Lower leg skin (tissue), 4 donors: ENCODE measurements at places on chromosomes 3 and 15.

DNA sequence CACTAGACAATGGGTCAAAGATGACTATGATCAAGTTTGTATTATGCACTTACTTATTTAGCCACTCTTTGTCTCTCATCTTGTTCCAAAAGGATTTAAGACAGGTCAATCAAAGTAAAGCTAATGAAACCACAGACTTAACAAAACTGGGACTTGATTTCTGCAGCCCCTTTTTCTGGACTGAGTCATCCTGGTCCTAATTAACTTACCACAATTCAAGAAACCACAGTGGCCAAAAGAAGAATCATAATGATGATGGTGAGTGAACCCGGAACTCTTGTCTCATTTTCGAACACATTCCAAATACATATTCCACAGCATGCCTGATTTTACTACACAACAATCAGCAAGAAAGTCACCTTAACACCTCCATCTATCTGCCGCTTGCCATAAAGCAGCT lies 1333.0 kb downstream of the ROBO1 start:
- no peak for DNase-seq

DNA sequence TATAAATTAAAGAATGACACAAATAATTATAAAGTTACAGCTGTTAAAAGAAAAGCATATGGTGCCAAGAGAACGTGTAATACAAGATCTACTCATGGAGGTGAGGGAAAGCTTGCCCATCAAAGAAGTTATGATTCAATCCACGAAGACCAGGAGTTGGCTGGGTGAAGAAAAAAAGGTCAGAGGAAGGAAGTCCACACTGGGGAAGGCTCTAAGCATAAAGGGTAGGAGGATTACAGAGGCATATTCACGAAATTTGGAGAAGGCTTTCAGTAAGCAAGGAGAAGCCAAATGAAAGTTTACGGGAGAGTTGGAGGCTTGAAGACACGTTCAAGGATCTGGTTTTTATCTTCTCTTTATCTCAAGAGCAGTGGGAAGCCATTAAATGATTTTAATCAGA lies 1.8 kb upstream of the TGFBR2 start:
- DNase-seq = no peak

DNA sequence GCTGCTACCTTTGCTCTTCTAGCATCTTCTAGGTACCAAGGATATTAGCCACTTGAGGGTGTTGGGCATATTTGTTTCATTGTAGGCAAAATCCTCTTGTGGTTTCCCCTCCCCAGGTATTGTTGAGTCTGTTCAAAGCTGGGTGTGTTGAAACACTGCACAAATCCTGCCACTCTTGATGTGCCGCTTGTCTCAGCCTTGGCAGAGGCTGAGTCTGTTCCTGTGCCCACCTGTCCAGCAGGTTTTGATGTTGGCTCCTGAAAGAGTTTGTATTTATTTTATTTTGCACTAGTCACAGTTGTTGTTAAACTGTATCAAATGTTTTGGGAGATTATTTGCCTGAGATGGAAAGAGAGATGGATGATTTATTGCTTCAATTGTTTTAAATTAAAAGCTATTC lies 136.2 kb downstream of the USP13 start:
- no peak for DNase-seq

DNA sequence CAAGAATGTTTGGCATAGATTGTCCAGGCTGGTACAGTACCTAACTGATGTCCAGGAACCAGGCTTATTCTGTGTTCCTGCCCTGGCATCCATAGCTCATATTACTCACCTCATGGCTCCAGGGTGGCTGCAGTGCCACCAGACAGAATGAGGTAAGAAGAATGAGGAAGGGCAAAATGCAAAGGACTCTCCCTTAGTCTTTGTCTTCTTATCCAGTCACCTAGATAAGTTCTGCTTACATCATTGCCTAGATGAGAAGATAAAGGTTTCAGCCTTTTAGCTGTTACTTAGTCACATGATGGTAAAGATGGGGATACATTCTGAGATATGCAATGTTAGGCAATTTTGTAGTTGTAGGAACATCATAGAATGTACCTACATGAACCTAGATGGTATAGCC lies 45.8 kb downstream of the CHP1 start:
- no peak for DNase-seq

- no peak for DNase-seq
Measured at GRCh38 chr3:69983546-69984265, 15.8 kb upstream of the SAMMSON start.

- no peak for DNase-seq
Measured at GRCh38 chr15:81950841-81951414, 94.9 kb downstream of the MEX3B start.

GRCh38 chr15:63186065-63186464 lies 3.3 kb upstream of the RAB8B start:
- no peak for DNase-seq

GRCh38 chr15:48946840-48947187 lies 16.9 kb downstream of the SHC4 start:
- DNase-seq = no peak

DNA sequence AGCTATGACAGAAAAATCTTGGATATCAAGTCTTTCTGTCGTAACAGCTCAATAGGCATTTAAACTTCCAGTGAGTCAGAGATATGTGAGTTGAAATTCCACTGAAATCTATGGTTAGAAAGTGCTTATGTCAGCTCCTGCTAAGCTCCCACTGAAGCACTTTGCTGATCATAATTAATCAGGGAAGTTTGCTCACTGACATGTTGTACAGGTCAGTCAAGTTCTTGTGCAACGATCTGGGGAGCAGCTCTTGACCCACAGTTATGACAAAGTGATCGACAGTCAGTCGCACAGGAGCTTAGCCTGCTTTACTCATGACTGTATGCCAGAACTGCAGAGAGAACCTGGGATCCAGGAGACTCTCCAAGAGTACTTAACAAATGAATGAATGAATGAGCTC lies 453.5 kb downstream of the SOX2 start:
- no peak for DNase-seq

GRCh38 chr3:106255870-106256248 lies 387.0 kb upstream of the CBLB start:
- no peak for DNase-seq

DNA sequence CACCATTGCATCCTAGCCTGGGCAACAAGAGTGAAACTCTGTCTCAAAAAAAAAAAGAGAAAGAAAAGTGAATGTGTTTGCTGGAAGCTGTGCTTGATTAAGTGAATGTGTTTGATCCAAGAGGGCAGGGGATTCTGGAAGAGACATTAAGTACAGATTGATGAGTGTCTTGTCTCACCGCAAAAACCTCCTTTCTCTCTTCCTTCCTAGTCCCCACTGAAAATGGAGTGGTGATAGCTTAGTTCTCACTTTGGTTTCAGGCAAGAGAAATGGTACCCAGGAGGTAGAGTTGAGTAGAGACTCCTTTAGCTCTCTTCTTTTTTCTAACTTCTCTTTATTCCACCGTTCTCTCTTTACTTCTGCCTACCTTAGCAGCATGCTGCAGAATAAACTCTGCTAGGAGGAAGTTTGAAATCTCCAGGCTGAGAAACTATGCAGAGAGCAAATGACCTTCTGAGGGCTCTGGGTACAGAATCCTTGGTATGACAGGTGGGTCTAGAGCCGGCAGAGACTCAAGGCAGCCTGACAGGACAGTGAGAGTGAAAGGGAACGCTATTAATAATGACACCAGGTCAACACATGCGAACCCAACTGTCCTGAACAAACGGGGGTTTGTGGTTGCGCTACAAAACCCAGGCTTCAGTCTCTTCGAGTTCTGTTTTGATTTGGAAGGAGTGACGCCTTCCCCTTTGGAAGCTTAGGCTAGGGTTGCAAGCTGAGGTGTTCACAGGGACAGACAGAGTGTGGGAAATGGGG lies 74.9 kb downstream of the SMAD3 start:
- no peak for DNase-seq
